ENCODE measurements at places on chromosomes 4 and X. TPM values are rescaled to one million over a fixed set of nuclear protein-coding genes. Genes with fewer than 3 reads are reported as not detected.

The ZFP92 gene
- total RNA-seq = 0.18 TPM

DNA sequence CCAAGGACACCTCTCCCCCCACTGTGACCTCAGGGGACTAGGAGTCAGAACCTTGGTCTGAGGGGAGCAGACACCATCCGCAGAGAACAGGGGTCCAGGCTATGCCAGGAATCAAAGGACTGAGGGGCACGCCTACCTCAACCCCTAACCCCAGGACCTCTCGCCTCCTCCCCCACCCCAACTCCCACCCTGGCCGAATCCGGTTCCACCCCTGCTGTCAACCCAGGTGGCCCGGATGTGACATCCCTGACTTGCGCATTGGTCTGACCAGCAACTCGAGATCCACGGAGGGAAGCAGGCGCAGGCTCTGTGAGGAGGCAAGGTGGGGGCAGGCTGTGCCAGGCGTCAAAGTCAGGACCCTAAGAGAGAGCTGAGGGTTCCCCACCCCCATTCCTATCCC, 468 bp upstream of the MAGEA4 start:
- no peak for DNase-seq

The CXCL1 gene
- total RNA-seq = 4.3 TPM

- no peak for DNase-seq
Observed at GRCh38 chr4:71069063-71069462, 75.6 kb downstream of the DCK start.

The TRAM1L1 gene
- total RNA-seq = 0.21 TPM

The PPBP gene
- total RNA-seq = not detected

The MAGEC1 gene
- total RNA-seq = not detected

GRCh38 chrX:121987163-121987562, 939.8 kb downstream of the GLUD2 start:
- DNase-seq = no peak

GRCh38 chr4:51963841-51964517, 56.2 kb downstream of the LRRC66 start:
- no peak for DNase-seq

- DNase-seq = no peak
Observed at GRCh38 chr4:159899596-159899995, 796.7 kb downstream of the RAPGEF2 start.

GRCh38 chr4:60463857-60464502, 736.1 kb upstream of the ADGRL3 start:
- DNase-seq = no peak

DNA sequence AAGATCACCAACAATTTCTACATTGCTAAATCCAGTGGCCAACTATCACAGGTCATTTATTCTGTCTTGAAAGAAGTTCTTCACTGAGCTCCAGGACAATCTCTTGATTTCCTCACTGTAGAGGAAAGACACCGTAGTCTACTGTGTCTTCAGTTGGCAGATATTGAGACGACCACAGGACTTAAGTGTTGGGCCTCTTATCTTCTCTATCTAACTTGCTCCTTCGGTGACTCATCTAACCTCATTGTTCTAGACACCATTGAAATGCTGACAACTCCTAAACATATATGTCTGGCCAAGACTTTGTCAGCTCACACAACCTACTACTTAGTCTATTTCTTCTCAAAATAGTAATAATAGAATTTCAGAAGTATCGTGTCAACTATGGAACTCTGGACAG, 425.8 kb downstream of the ARAP2 start:
- DNase-seq = no peak

DNA sequence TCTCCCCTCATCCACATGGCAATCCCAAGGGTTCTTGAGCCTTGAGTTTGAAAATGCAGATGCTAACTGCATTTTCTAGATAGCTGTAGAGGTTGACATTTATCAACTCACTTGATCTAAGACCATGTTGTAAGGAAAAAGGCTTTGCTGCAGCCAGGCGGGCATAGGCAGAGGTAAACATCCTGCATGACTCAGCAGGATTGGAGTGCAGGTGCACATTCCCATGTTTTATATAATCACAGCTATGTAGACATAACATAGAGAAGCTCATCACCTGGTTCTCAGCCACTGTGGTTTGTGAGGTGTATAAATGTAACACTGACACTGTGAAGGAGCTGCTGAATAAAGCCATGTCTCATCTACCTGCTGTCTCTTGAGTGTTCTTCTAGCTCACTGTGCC, 62.3 kb upstream of the PDE5A start:
- no peak for DNase-seq

DNA sequence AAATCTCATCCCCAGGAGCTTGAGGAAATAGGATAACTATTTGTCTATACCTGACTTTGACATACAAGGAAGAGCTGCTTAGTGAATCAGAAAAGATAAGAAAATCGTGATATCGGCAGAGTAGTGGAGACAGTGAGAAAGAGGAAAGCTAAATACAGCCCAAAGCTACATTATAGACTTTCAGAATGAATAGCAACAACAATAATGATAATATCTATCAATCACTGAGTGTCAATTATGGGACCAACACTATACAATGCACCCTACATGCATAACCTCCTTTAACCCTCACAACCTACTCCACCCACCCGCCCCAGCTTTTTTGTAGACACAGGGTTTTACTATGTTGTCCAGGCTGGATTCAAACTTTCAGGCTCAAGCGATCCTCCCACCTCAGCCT, 205.1 kb downstream of the PPP3CA start:
- DNase-seq = no peak

DNA sequence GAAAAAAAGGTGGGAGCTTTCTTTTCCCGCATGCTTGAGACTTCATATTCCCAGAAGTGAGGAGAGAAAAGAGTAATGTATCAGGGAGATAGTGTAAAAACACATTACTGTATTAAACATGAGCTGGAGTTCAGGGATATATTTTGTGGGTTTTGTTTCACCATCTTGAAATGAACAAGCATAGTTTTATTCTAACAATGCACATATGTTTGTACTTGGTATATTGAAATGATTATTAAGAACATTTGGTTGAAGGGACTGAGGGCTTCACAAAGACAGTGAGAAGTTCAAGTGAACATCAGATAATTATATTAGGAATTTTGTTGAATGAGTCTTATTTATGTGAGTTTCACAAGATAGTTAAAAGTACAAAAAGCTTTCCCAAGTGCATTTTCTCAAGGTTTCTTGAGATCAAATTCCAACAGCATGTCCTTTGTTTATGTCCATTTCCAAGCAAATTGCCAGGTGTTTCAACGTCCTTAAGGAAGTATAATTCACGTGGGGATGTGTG, 368.8 kb downstream of the ANKRD50 start:
- DNase-seq = no peak

DNA sequence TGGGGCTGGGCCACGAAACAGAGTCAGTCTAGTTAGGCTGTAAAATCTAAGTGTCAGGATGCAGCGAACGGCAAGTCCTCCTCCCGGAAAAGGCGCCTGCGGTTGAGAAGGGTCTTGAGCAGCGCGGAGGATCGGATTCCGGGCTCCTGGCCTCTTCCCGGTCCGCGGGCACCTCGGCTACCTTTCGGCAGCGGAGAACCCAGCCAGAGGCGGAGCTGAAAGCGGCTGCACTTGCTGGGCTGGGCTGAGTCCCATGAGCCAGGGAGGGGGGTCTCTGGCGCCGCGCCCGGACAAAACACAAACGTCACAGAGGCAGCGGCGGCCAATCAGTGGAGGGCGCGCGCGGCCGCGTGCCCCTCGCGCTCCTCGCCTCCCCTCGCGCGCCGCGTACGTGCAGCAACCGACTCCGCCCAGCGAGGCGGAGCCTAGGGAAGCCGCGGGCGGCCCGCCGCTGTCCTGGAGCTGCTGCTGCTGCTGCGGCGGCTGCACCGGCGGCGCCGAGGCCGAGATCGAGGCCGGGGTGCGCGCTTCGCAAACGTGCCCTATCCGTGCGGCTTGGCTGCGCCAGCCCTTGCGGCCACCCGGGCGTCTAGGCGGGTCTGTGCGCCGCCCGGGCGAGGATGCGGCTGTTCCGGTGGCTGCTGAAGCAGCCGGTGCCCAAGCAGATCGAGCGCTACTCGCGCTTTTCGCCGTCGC, at the start of gene PDK3:
Gene PDK3 (plus strand): TSS at position 451 of the 696 bp plus-strand sequence. CDS start 170 bp downstream, at position 621.
- DNase-seq = peak; percentile 91

DNA sequence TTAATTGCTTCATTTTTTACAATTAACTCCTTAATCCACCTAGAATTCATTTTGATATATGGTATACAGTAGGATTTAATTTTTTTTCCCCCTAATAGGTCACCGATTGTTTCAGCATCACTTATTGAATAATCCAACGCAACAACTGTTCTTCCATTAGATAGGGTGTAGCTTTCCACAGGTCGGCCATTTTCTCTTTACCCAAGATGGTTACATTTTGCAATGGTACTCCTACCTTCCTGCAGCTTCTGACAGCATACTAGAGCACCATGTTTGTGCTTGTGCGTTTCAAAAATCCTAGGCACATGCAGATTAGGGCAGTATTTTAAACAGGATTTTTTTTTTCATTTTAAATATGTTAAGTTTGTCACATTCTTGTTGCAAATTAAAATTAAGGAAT, 2.3 kb downstream of the LINC00632 start:
- no peak for DNase-seq

DNA sequence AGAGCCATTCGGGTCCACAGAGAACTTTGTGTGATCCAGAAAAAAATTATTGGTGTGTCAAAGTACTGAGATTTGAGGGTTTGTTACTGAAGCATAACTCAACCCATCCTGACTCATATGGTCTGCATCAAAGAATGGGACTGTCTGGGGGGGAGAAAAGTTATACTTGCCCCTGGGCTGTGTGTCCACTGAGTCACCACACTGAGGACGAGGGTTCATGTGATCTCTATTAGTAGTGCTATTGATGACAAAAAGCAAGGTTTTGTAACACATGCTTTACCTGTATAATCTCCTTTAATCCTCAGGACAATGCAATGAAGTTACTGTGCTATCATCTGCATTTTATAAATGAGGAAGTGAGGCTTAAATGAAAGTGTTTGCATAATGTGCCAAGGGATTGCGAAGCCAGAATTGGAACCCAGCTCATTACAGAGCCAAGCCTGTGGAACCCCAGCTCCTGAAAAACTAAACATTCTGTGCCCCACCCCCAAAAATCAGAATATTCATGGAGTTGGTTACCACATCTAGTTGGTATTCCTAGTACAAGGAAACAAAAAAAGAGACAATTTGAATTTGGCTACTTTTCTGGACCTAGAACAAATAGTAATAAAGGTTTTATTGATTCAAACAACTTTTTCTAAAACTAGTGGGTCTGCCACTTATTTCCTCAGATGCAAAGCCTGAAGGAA, 31.2 kb downstream of the CCDC149 start:
- no peak for DNase-seq

The CPE gene
- 43.8 TPM for total RNA-seq

DNA sequence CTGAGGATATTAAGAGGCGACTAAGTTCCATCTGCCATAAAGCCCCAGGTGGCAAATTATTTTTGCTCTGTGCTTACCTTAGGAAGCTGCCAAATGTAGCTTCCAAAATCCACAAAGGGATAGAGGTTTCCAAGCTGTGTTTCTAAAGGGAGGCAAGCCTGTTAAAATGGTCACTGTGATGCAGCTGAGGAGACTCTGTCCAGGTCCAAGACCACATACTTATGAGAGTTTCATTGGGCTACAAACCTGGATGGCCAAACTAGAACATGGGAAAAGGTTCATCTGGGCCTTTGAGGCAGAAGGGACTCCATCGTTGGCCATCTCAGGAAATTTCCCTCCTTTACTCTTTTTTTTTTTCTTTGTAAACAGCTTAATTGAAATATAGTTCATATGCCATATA, 306.9 kb upstream of the FGF13 start:
- no peak for DNase-seq

The LUZP4 gene
- total RNA-seq = not detected

GRCh38 chr4:100190643-100191600, 654 bp upstream of the DDIT4L start:
- DNase-seq = no peak

The UGT2A1 gene
- total RNA-seq = not detected

The TLR1 gene
- total RNA-seq = 2.3 TPM

DNA sequence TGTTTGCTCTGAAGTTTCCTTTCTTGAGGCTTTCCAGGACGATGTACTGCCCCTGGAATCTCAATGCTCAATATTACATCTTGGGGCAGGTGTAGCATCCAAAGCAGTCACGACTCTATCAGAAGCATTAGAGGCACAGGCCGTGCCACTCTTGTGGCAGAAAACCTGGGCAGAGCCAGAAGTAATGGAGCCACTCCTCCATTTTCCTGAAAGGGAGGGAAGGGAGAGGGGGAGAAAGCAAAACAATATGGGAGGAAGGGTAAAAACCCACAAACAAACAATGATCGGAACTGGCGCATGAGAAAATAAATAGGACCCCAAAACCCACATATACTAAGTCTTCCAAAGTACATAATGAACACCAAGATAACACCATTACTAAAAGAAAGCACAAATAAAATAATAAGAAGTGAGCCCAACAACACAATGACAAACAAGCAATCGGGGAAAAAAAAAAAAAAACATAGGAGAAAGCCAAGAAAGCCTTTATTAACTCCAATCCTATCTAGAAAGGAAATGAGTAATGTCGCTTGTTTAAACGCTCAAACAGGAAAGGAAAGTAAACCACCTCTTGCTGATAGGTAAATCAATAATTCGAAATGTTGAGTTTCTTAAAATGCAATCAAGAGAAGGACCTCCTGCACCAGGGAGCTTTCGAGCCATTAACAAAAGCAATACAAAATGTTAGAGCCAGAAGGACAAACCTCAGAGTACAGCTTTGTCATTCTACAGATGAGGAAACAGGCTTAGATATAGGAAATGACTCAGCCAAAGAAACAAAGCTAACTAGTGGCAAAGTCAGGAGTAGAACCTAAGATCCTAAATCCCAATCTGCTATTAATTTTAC, 117.4 kb downstream of the ATRX start:
- DNase-seq = no peak

DNA sequence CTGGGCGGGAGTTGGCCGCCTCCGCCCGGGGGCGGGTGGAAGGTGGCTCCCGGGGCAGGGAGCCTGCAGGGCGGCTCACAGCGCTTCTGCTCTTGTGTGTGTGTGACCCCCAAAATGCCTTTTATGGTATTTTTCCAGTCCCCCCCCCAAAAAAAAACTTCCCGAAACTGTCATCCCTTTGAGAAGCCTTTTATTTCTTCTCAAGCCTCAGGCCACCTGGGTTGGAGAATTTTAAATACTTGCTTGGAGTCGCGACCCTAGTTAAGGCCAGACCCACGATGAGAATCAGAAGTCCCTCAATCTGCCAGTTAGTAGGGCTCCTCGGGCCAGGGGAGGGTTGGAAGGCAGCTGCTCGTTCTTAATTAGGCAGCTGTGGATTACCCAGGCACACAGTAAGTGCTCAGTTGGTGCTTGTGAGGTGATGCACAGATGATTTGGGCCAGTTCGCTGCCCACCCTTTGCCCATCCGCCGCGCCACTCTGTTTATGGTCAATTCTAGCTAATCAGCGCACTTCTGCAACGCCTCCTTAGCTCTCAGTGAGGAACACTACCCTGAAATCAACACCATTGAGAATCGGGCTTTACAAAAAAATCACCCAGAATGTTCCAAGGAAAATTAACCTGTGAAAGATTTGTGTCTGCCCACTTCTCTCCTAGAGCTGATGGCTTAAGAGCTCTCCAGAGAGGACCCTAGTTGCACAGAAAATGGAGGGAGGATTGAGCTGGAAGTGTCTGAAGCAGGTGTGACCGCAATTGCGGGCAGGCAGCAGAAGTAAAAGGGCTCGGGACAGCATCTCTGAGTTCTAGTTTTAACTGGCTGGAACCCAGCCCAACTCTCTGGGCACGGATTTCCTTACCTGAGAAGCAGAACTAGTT, 648 bp upstream of the SCD5 start:
- DNase-seq = no peak

The SMR3B gene
- not detected for total RNA-seq

GRCh38 chrX:5971300-5971699, 257.4 kb downstream of the NLGN4X start:
- no peak for DNase-seq

The SLC16A2 gene
- 0.70 TPM for total RNA-seq

Measured in left colon (tissue), 2 donors.